ENCODE measurements at places on chromosomes 11 and 22. TPM values are rescaled to one million over a fixed set of nuclear protein-coding genes. Genes with fewer than 3 reads are reported as not detected.
A peak's percentile ranks its signal among the peaks of the same experiment; 100 is the strongest.

DNA sequence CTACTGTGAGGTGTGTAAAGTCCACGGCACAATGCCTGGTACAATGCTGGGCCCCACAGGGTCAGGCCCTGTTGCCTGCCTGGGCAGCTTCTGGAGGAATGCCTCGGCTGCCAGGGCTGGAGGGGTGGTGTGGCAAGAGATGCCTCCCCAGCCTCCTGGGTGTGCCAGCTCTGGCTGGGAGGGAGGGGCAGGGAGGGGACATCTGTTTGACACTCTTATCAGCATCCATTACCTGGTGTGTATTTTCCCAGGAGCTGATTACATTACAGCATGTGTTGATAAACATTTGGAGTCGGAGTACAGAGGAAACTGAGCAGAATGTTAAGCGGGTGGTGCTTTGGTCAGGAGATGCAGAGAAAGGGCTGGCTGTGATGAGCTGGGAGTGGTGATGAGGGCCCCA, 11.0 kb upstream of the NECTIN1 start:
- DNase-seq, result no peak

DNA sequence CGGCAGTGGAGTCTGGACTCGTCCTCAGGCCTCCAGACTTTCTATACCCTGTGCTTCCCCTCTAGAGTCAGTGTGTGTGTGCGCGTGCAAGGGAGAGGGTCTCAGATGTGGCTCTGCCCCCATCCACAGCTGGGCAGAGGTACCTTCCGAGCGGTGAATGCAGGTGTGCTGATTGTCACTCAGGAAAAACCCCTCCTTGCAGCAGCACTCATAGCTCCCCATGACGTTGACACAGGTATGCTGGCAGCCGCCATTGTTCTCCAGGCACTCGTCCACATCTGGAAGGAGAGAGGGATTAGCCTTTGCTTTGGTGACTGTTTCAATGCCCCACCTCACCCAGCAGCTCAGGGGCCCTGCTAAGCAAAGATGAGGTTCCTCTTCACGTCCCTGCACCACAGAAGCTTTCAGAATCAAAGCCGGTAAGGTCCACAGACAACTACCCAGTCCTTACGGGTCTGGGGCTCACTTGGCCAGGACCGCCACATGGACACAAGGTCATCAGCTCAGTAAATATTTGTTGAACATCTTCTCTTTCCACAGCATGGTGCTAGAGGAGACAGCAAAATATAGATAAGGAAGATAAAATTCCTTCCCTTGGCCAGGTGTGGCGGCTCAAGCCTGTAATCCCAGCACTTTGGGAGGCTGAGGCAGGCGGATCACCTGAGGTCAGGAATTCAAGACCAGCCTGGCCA, 16.9 kb downstream of the SCUBE2 start:
- no peak for DNase-seq

DNA sequence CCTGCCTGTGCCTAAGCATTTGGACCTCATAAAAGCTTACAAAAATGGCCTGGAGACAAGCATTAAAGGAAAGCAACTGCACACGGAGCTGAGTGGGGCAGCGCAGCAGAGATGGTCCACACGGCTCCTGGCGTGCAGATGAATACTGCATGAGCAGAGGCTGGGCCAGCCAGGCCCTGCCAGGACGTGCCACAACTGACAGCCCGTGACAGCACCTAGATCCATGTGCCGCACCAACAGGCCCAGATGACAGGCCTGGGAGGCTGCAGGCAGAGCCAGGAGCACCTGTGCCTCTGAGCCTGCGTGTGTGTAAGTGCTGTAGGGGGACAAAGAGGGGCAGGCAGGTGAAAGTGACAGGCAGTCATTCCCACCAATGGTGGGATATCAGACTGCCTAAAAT, 33.4 kb downstream of the MICAL3 start:
- DNase-seq, result no peak

- no peak for DNase-seq
These were observed 16.0 kb downstream of the TNRC6B start for GRCh38 chr22:40193429-40194421.

GRCh38 chr11:123566852-123567251, 87.6 kb downstream of the SCN3B start:
- no peak for DNase-seq

GRCh38 chr11:108559904-108560303, 33.7 kb downstream of the EXPH5 start:
- DNase-seq, result no peak

GRCh38 chr22:19848298-19849224, 6.1 kb downstream of the GNB1L start:
- DNase-seq, result no peak

DNA sequence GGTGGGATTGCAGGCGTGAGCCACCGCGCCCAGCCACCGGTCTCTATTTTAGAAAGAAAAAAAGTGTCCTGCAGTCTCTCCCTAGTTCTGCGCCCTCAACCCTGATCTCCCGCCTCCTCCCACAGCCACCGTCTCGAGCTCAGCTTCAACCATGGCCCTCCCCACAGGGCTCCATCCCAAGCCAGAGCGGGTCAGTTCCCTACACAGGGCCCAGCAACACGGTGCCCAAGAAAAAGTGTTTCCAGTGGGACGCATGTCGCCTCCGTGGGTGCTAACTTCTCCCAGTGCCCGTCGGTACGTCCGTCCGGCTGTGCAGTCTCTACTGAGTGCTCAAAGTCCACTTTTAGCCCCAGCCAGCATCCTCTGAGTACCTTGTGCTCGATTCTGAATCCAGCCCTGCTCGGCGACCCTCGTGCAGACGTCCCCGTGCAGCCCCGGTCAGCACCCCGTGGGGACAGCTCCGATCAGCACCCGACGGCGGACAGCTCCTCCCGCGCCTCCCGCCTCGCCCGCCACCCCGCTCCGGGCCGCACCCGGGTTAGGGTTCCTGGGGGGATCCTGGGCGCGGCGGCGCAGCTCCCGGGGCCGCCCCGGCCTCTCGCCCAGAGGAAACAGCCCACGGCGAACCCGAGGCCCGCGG, 657 bp upstream of the MAPK8IP2 start:
- DNase-seq, result peak; percentile 47

The C11orf16 gene
- total RNA-seq, result not detected

The LIMK2 gene
- total RNA-seq, result 25.3 TPM

GRCh38 chr11:126843096-126843495, 157.5 kb downstream of the KIRREL3 start:
- no peak for DNase-seq

DNA sequence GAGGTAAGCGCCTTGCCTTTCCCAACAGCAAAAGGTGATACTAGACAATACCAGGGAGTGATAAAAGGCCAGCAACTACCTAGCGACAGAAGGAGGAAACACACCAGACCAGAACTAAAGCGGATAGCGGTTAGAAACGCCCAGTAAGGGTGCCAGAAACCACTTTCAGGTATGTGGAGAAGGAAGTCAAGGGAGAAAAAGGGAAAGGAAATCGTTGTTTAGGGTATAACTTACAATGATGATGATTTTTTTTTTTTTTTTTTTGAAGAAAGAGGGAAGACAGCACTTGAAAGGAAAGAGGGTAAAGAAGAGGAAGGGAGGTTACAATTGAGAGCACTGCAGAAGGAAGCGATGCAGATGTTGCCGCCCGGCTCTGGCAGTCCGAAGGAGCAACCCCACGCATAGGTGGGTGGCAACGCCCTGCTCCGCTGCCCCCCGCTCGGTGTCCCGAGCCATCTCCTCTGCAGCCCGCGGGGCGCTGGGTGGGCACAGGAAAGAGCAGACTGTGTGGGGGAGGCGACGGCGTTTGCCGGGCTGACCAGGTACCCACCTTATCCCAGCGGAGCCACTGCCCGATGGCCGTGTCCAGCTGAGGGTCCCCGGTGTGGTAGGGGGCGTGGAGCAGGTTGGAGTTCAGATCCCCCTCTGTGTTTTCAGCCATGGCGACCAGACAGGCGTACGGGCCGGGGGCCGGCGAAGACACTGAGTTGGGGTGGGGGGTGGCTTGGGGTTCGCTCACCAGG, 561 bp downstream of the PGM2L1 start:
- DNase-seq, result peak; percentile 5

DNA sequence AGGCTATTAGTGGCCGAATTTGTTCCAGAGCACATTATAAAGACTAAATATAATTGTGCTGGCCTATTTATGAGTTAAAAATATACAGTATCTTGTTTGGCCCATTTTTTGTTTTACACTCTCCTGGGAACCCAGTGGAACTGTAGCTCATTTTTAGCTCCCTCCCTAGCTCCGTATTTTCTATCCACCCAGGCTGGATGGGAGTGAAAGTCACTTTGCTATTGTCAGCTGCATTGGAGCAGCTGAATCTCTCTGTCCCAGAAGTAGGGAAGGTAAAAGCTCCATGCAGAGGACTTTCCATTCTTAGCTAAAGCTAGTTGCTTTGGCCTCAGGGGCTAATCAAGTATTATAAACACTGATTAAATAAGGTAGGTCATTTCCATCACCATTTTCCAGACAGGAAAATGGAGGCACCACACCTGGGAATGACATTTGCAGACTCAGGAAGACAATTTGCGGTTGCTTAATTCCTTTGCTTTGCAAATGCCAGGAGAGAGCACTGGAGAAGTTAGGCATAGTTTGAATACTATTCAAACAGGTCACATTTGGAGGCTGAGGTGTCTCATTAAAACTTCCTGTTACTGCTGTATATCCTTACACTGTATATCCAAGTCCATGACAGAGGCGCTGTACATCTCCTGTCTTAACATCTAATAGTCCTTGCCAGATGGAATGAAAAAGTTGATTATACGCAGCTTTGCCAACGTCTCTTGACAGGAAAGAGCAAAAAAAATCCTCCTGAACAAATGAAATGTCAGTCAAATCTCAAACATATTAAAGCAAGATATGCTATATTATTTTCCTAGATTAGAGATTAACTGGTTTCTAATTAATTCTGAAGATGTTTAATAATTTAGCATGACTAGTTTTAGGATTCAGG, 338.1 kb upstream of the KIRREL3 start:
- DNase-seq, result no peak

The SSTR3 gene
- 0.37 TPM for total RNA-seq

- no peak for DNase-seq
These were observed 1.3 kb upstream of the RAG1 start for GRCh38 chr11:36566407-36567053.

DNA sequence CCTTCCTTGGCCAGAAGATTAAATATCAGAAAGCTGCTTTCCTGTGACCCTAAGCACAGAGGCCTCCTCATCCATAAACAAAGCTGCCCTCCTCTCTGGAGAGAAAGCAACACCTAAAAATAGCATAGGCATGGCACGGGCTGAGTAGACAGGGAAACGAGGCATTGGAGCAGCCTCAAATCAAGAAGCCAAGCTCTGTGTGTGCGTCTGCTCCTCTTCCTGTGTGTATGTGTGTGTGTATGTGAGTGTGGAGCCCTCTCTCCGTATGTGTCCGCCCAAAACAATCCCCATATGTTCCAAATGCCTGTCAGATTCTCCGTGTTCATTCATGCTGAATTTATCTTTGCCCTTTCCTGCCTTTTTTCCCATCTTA, 24.0 kb downstream of the KCNJ5 start:
- no peak for DNase-seq

DNA sequence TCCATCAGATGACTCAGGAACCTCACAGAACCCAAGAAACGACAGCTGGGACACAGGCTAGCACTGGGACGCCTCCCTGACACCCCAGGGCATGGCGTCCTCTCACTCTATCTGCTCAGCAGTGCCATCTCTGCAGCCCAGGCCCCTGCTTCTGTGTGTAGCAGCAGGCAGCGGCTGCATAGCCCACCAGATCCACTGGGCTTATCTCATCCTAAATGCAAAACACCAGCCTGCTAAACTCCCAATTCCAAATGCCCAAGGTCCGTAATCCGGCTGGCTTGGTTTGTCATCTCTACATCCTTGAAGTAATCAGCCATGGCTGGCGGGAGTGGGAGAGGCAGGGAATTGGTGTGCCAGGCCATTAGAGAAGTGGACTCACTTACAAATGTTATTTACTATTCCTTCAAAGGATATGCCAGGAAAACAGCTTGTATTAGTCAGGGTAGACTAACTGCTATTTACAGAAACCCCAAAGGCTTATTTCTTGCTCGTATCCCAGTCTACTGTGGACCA, 30.7 kb downstream of the SPATA19 start:
- DNase-seq, result no peak

- DNase-seq, result no peak
These were observed 622.2 kb downstream of the BRD1 start for GRCh38 chr22:49205483-49205800.

The TMPRSS6 gene
- 0.31 TPM for total RNA-seq

Data from T-helper 17 cell (primary cell).